Activated naive CD4-positive, alpha-beta T cell treated with anti-CD3 and anti-CD28 coated beads for 36 hours (primary cell): ENCODE measurements at places on chromosomes 2 and 18.

DNA sequence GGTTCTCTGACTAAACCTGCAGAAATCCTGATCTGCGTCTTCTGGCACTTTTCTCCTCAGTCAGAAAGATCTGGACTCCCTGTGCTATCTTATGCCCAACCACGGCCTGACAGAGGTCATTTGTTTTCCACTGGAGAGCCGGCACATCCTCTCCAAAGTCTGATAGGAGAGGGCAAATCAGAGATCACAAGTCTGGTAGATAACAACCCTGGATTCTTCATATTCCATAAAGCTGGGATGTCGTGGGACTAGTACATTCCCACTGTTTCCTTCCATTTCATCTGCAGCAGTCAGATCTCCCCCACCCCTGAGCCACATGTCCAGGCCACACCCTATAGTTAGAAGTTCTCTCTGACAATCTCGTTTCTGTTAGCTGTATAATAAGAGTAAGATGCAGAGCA lies 157.0 kb downstream of the MGAT5 start:
- DNase-seq = no peak

DNA sequence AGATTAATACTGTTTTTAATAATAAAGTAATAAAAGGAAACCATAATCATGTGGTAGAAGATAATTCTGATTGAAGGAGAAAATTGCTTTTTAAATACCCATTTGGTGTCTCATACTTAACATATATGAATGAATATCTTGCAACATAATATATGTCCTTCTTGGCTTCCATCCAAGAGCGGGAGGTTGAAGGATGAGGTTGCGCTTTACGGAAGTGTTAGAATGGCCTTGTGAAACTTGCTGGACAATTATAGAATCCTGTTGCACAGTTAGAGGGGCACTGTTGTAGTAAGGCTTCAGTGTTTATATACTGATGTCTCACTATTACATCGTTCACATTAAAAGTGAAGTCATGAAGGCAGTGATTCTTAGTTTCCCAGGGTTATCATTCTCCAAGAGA lies 9.4 kb downstream of the INSIG2 start:
- no peak for DNase-seq

- no peak for DNase-seq
Measured at GRCh38 chr2:28142386-28142785, 250.3 kb upstream of the FOSL2 start.

DNA sequence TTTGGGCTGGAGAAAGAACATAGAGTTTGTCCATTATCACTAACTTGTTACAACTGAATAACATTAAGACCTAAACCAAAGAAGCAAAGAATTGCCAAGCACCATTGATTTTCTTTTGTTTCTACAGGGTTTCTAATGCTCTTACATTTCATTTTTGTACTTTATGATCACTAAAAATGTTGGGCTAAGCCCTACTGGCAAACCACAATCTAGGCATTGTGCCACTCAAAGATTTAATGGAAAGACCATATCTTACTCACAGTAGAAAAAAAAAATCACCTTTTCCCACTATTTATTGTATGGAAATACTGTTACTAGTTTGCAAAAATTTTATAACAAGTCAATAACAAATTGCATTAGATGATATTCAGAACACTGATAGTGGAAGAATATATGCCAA lies 447.4 kb upstream of the PKDCC start:
- no peak for DNase-seq

DNA sequence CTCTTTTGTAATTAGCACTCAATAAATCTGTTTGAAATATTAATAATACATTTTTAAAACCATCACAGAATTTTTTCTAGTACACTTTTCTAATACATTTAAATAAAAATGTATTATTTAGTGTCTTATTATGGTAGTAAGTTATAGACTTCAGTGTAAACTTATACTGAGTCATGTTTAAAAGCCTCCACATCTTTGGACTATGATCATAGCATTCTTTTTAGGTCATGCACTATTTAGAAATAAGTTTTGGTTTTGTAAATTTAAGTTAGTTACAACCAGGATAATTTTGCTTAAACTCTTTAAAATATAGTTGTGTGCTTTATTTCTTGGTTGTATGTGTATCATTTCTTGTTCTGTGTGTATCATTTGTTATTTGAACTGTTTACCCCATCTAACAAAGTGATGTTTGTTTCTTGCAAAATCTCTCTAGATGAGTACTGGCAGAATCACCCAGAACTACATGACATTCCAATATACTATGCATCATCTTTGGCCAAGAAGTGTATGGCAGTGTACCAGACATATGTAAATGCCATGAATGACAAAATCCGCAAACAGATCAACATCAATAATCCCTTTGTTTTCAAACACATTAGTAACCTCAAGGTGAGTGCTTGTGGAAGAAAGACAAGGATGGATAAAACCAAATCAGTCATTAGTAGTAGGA lies 16.7 kb downstream of the CPSF3 start:
- no peak for DNase-seq

- no peak for DNase-seq
Measured at GRCh38 chr18:58268849-58269248, 224.8 kb downstream of the NEDD4L start.

DNA sequence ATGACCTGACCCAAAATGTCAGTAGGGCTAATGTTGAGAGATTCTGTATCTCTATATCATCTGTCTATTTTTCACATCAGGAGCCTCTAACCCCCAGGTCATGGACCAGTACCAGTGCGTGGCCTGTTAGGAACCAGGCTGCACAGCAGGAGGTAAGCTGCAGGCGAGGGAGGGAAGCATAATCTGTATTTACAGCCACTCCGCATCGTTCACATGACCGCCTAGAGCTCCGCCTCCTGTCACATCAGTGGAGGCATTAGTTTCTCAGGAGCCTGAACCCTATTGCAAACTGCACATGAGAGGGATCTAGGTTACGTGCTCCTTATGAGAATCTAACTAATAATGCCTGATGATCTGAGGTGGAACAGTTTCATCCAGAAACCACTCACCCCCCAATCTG lies 180.6 kb downstream of the RDH14 start:
- no peak for DNase-seq
